Eye (tissue), 1 donor: ENCODE measurements at places on chromosomes 5 and 9.
A peak's percentile ranks its signal among the peaks of the same experiment; 100 is the strongest.

DNA sequence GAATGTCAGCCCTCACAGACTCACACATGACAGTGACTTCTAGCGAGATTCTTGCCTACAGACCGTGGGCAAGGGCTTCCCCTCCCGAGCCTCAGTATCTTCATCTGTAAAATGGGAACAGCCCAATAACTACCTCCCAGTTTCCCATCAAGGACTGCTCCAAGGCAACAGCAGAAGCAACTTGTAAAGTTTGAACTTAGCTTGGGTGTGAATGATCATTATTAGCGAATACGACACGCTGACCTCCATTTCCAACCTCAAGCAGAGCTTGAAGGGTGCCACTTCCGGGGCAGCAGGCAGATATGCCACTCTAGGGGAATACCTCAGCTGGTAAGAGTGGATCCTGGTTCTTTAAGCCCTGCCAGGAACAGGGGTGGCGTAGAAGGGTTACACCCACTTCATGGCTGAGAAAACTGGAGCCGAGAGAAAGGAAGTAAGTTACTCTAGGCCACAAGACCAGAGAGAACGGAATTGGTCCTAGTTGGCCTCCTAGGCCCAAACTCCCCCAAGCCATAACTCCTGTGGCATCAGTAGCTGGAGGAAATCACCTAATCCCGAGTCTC lies 2.0 kb downstream of the RNF44 start:
- DNase-seq: peak; percentile 20

GRCh38 chr9:72814083-72814597 lies 138.7 kb downstream of the ALDH1A1 start:
- no peak for DNase-seq

DNA sequence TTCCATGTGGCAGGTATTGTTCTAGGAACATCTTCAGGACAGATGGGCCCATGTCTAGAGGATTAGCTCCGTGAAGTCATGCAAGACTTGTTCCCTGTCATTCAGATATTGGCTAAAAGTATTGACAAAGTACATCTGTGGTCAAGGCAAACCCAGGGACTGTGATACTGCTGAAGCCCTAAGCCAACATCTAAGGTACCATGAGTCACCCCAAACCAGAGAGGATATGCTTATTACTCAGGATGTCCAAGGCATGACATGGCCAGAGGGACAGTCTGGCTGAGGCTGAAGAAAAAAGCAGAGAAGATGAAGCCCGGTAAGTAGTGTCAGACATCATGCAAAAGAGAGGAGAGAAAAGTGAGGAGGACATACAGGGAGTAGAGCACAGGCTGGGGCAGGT lies 31.0 kb downstream of the HMHB1 start:
- DNase-seq: no peak

DNA sequence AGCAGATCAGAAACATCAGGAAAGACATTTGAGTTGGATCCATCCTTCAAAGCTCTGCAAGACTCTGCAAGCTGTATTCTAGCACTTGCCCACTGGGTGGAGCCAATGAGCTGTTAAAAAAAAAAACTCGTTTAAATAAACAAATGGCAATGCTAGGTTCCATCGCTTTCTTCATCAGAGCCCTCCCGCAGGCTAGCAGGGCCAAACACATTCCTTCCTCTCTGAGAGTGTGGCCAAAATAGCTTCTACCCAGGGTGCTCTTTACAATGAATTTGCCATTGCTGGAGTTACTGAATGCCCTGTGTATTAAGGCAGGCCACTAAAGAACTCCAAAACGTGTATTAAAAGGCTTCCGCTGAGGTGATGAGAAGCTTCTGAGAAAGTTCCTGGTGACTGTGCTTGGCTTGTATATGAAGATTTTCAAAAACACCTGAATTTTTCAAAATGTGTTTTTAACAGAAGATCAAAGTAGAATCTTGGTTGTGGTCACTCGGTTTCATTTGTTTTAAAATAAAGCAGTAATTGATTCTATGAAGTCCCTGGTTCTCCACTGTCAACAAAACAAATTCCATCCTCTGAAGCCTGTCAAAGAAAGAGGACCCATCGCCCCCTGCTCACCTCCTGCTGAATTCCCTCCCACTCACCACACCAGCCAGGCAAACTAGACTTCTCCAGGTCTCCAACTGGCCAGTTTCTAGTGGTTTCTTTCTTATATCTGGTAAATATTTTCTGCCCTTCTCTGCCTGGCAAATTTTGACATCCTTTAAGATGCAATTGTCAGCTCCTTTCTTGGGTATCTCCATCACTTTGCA lies 36.5 kb upstream of the EQTN start:
- DNase-seq: peak; percentile 96

DNA sequence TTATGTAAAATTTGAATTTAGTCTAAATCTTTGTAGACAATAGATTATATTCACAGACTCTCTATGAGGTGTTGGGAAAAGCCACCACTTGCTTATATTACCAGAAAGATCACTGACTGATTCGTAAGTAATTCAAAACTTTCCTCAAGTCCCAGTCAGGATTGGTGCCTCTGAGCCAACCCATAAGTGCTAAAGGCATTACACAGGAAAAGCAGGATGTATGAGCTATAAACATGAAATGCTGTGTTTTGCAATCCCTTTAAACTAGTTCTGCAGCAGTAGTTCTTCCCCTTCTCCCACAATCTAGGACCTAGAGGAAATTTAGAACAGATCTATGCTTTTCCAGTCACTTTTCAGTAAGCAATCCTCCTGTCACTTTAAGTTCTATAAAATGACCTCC lies 48.0 kb downstream of the SHLD3 start:
- no peak for DNase-seq

DNA sequence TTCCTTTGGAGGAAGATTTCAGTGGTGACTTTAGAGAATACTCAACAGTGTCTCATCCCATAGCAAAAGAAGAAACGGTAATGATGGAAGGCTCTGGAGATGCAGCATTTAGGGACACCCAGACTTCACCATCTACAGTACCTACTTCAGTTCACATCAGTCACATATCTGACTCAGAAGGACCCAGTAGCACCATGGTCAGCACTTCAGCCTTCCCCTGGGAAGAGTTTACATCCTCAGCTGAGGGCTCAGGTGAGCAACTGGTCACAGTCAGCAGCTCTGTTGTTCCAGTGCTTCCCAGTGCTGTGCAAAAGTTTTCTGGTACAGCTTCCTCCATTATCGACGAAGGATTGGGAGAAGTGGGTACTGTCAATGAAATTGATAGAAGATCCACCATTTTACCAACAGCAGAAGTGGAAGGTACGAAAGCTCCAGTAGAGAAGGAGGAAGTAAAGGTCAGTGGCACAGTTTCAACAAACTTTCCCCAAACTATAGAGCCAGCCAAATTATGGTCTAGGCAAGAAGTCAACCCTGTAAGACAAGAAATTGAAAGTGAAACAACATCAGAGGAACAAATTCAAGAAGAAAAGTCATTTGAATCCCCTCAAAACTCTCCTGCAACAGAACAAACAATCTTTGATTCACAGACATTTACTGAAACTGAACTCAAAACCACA lies 67.4 kb downstream of the VCAN start:
- DNase-seq: no peak

GRCh38 chr9:121545150-121545874 lies 45.7 kb upstream of the GGTA1 start:
- no peak for DNase-seq

DNA sequence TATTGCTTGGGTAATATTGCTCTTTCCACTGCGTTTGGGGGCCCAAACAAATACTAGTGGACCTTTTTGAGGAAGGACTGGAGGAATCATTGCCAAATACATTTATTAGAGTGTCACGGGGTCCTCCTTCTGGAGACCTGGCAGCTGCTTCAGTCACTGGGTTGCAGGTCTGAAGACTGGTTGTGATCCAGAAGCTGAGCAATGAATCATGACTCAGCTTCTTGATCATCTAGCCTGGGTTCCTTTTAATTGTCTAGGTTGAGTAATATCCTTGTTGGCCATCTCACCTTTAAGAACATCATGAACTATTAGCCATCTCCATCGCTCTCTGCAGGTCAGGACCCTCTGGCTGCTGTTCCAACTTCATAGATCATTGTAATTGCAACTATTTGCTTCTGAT lies 15.4 kb upstream of the UBAP1 start:
- DNase-seq: no peak

- DNase-seq: peak; percentile 59
These were observed 80.4 kb upstream of the ADAMTSL1 start for GRCh38 chr9:18393340-18394130.

DNA sequence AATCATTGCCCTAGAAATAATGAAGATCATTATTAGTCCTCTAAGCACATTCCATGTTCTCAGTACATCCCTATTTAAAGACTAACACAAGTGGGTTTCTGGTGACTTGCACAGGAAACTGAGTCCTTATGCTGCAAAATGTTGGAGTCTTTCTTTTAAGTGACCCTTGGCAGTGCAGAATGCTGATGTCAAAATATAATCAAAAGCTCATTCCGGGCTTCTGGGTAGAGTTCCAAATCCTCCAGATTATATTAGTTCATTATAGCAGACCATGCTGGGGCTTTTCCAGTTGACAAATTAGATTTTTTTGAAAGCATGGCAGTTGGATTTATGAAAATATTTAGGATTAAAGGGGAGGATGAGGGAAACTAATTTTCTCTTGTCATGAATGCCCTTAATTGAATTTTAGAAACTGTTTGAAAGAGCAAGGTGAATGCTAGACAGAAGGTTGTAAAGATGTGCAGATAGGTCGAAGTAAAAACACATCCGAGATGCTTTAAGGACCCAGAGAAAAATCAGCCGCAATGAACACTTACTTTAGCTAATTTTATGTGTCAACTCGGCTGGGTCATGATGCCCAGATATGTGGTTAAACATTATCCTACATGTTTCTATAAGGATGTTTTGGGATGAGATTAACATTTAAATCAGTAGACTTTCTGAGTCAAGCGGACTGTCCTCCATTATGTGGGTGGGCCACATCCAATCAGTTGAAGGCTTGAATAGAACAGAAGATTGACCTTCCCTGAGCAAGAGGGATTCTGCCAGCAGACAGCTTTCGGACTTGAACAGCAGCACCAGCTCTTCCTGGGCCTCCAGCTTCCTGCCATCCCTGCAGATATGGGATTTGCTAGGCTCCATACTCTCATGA lies 88.7 kb downstream of the DAP start:
- DNase-seq: no peak

- DNase-seq: no peak
These were observed 84.8 kb downstream of the ADAMTS2 start for GRCh38 chr5:179260324-179261070.

DNA sequence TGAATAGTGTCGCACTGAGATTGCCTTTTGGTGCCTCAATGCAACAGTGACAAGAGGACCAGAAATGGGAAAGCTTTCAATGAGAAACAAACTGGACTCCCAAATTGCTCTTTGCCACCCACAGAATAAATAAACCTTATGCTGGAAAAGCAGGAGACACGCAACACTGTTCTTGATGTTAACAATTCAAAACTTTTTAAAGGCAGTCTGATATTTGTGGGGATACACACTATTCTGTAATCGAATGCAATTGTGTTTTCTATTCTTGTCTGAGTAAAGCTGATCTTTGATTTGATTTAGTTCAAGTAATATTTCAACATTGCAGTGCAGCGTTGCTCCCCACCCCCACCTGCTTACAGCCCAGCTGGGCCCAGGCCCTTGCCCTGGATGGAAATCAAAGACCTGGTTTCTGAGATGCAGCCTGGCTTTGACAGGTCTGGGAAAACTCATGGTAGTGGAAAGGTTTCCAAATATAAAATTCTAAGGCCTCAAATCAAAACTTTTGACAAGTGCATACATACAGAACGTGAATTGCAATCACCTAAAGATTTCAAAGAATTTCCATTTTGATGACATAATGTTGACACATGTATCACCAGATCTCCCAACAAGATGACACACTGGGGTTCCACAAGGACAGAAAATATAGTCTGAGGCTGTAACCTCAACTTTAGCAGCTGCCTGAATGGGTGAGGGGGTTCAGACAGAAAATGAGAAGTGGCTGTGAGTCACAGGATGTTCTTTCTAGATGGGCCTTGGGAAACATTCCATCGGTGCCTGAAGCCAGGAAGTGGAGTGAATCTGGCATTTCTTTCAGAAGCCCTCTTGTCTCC lies 55.1 kb downstream of the ABCA1 start:
- DNase-seq: no peak

- no peak for DNase-seq
These were observed 189.5 kb downstream of the TMEM38B start for GRCh38 chr9:105883847-105884246.

- no peak for DNase-seq
These were observed 41.9 kb downstream of the SLC22A5 start for GRCh38 chr5:132411304-132412013.

DNA sequence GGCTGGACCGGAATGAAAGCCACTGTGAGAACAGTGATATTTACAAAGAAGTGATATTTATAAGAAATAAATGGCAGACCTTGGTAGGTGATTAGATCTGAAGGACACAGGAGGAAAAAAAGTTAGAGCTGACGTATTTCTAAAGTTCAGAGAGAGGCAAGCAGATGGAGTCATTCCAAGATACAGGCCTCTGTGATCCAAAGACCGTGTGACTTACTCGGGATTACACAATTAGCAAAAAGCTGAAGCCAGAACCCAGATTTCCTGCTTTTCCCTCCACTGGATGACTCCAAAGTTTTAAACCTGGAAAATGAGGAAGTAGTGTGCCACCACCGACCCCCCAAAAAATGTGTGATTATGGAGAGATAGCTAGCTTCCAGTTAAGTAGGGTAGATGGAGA lies 3.1 kb upstream of the DOCK8 start:
- no peak for DNase-seq

DNA sequence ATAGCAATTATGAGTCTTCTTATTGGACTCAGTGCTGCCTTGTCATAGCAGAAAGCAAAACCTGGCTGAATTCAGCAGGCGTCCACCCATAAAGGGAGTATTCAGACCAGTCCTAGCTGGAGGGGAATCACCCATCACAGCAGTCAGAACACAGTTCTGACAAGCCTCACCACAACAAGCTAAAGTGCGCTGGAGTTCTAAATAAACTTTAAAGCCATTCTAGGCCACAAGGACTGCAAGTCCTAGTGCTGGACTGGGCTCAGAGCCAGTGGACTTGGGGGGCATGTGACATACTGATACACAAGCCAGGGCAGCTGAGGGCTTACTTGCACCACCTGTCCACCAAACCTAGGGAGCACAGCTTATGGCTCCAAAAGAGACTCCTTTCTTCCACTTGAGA lies 115.3 kb upstream of the PCSK5 start:
- DNase-seq: no peak

DNA sequence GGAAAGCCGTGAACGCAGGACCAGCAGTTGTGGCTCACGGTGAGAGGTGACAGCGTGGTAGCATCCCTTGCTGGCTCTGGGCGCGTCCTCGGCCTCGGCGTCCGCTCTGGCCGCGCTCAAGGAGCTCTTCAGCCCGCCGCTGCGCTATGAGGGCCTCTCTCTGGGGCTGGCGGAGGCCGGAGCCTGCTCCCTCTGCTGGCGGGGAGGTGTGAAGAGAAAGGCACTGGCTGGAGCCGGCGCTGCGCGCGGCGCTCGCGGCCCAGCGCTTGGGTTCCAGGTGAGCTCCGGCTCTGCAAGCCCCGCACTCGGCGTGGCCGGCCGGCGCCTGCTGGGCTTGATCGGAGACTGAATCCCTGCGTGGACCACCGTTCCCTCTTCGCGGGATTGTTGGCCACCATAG lies 705.6 kb downstream of the SEMA5A start:
- no peak for DNase-seq

GRCh38 chr9:14906000-14906399 lies 4.2 kb downstream of the FREM1 start:
- no peak for DNase-seq

GRCh38 chr5:92513067-92513466 lies 1068.0 kb downstream of the NR2F1-AS1 start:
- DNase-seq: no peak
